ENCODE measurements at places on chromosomes 6 and 20.
A peak's percentile ranks its signal among the peaks of the same experiment; 100 is the strongest.

GRCh38 chr20:52078289-52078688 is 113.3 kb downstream of the ZFP64 start:
- no peaks in the 10 kb centered on the region for H3K27me3 ChIP-seq
- no peak overlapping the region for H3K4me3 ChIP-seq
- peaks cover 2% of the 10 kb centered on the region for H3K36me3 ChIP-seq
- H3K27ac ChIP-seq, result no peak overlapping the region
- no peak for DNase-seq

- no peak overlapping the region for H3K4me3 ChIP-seq
- peaks cover 30% of the 10 kb centered on the region for H3K27me3 ChIP-seq
- peaks cover 5% of the 10 kb centered on the region for H3K36me3 ChIP-seq
- peaks cover 4% of the 10 kb centered on the region for H3K4me1 ChIP-seq
- no peak overlapping the region for H3K27ac ChIP-seq
Measured at GRCh38 chr6:136370988-136371728, 81.5 kb upstream of the BCLAF1 start.

DNA sequence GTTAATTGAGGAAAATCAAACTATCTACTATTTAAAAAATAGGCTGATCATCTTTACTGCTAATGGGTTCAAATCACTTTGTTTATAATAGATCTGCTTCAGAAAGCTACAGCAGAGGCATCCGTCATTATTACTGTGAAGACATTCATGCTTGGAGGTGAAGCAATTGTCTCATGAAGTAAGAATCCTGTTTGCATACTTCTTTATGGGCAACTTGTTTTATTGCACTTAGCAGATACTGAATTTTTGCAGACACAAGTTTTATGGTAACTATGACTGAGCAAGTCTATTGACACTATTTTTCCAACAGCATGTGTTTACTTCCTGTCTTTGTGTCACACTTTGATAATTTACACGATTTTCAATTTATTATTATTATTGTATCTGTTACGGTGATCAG is 573.9 kb downstream of the RFPL4B start:
- H3K4me1 ChIP-seq, result no peaks in the 10 kb centered on the region
- no peak for DNase-seq

- DNase-seq, result no peak
- peak overlapping the region; percentile 68 for H3K27ac ChIP-seq
- peak overlapping the region; percentile 13 for H3K4me3 ChIP-seq
Measured at GRCh38 chr6:24960991-24961475, 25.3 kb upstream of the RIPOR2 start.

DNA sequence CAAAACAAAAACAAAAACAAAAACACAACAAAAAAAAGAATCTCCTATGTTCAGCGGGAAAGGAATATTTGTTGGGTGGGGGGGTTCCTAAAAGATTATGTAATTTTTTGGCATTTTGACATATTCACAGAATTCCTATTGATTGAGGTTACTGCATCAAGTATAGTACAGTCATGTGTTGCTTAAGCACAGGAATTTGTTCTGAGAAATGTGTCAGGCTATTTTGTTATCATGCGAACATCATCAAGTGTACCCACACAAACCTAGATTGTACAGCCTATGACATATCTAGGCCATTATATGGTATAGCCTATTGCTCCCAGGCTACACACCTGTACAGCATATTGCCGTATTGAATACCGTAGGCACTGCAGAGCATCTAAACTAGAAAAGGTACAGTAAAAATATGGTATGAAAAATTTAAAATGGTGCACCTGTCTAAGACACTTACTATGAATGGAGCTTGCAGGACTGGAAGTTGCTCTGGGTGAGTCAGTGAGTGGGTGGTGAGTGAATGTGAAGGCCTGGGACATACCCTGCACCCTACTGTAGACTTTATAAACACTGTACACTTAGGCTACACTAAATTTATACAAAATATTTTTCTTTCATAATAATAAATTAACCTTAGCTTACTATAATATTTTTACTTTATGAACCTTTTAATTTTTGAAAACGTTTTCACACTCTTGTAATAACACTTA is 110.6 kb downstream of the CDKAL1 start:
- DNase-seq, result no peak
- H3K4me3 ChIP-seq, result no peak overlapping the region
- H3K4me1 ChIP-seq, result peaks cover 7% of the 10 kb centered on the region
- H3K36me3 ChIP-seq, result peaks cover 11% of the 10 kb centered on the region

GRCh38 chr6:127120023-127120786 is 1.7 kb downstream of the RSPO3 start:
- H3K4me3 ChIP-seq, result peak overlapping the region; percentile 87
- DNase-seq, result no peak
- peaks cover 79% of the 10 kb centered on the region for H3K27me3 ChIP-seq
- no peak overlapping the region for H3K27ac ChIP-seq

GRCh38 chr6:169589293-169589692 is 112.5 kb downstream of the WDR27 start:
- no peaks in the 10 kb centered on the region for H3K36me3 ChIP-seq
- H3K27ac ChIP-seq, result peak overlapping the region; percentile 87

GRCh38 chr6:162560891-162561290 is 166.7 kb downstream of the PRKN start:
- DNase-seq, result no peak
- peaks cover 3% of the 10 kb centered on the region for H3K4me1 ChIP-seq
- no peak overlapping the region for H3K27ac ChIP-seq
- H3K36me3 ChIP-seq, result no peaks in the 10 kb centered on the region
- no peaks in the 10 kb centered on the region for H3K27me3 ChIP-seq
- no peak overlapping the region for H3K4me3 ChIP-seq

- no peak overlapping the region for H3K27ac ChIP-seq
- peaks cover 3% of the 10 kb centered on the region for H3K36me3 ChIP-seq
- peak overlapping the region; percentile 43 for H3K4me3 ChIP-seq
- peak; percentile 43 for DNase-seq
Measured at GRCh38 chr20:51220293-51220706, 197.4 kb upstream of the KCNG1 start.

- H3K4me3 ChIP-seq, result no peak overlapping the region
- DNase-seq, result no peak
- H3K27ac ChIP-seq, result peak overlapping the region; percentile 62
- peaks cover 7% of the 10 kb centered on the region for H3K36me3 ChIP-seq
Measured at GRCh38 chr20:35625584-35626385, 10.2 kb downstream of the SPAG4 start.

DNA sequence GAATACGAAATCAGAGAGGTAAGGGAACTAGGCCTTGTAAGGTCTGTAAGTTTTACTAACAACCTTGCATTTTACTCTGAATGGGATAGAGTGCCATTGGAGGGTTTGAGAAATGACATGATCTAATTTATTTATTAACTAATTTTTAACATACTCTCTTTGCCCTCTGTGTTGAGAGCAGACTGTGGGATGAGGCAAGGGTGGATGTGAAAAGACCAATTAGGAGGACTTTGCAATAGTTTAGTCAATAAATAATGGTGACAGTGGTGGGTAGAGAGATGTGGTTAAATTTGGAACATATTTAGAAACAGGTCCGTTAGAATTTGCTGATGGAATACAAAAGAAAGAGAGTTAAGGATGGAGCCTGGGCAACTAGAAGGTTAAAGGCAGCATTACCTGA is 60.0 kb downstream of the MKKS start:
- no peak for DNase-seq
- peaks cover 30% of the 10 kb centered on the region for H3K27me3 ChIP-seq
- H3K4me3 ChIP-seq, result no peak overlapping the region
- no peak overlapping the region for H3K27ac ChIP-seq

- H3K27me3 ChIP-seq, result no peaks in the 10 kb centered on the region
- H3K36me3 ChIP-seq, result peaks cover 5% of the 10 kb centered on the region
- H3K4me3 ChIP-seq, result no peak overlapping the region
Measured at GRCh38 chr6:4820704-4821276, 44.6 kb downstream of the CDYL start.

DNA sequence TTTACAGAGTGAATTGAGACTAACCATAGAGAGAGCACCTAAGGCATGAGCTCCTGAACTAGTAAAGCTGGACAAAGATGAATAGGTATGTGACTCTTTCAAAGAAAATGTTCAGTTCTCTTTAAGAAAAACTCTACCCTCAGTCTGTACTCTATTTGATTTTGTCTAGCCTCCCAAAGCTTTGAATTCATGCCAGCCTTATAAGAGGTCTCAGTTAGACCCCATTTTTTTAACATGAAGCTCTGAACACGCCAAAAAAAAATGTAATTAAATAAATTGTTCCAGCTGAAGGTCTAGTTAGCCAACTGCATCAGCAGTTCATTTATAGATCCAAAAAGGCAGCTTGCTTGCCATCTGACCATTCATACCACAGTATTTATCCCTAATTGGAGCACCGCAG is 71.6 kb downstream of the COL9A1 start:
- no peaks in the 10 kb centered on the region for H3K36me3 ChIP-seq
- no peak for DNase-seq
- no peak overlapping the region for H3K4me3 ChIP-seq
- H3K27ac ChIP-seq, result no peak overlapping the region
- no peaks in the 10 kb centered on the region for H3K4me1 ChIP-seq

- H3K4me3 ChIP-seq, result peak overlapping the region; percentile 77
- DNase-seq, result no peak
- no peaks in the 10 kb centered on the region for H3K36me3 ChIP-seq
- H3K4me1 ChIP-seq, result peaks cover 36% of the 10 kb centered on the region
Measured at GRCh38 chr6:137950581-137950980, 83.5 kb downstream of the TNFAIP3 start.

DNA sequence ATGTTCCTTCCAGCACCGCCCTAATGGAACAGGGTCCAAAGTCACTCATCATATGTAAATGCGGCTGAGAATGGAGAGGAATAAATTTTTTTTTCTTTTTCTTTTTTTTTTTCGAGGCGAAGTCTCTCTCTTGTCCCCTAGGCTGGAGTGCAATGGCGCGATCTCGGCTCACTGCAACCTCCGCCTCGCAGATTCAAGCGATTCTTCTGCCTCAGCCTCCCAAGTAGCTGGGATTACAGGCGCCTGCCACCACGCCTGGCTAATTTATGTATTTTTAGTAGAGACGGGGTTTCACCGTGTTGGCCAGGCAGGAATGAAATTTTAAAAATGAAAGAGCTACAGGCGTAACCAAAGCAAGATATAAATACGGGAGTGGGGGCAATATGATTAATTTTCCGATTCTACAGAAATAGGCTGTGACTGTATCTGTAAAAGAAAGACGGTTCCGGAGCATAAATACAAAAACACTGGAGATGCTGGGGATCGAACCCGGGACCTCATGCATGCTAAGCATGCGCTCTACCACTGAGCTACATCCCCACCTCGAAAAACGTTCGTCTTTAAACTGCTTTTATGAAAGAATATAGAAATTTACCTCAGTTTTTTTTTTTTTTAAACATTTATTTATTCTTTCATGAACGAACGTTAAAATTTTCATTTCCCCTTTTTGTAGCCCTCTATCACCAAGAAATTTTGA is 132.2 kb downstream of the GPX5 start:
- no peak for DNase-seq
- peaks cover 63% of the 10 kb centered on the region for H3K27me3 ChIP-seq
- peaks cover 9% of the 10 kb centered on the region for H3K4me1 ChIP-seq
- H3K27ac ChIP-seq, result peak overlapping the region; percentile 81
- peak overlapping the region; percentile 43 for H3K4me3 ChIP-seq

DNA sequence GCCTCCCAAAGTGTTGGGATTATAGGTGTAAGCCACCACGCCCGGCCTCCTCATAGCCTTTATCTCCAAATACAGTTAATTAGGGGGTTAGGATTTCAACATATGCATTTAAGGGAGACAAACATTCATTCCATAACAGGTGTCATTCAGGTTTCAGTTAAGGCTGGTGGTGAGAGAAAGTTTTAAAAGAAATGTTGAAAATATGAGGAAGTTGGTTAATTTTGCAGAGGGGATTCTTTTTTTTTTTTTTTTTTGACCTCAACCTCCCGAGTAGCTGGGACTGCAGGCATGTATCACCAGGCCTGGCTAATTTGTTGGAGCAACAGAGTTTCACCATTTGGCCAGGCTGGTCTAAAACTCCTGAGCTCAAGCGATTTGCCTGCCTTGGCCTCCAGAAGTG is 12.5 kb upstream of the EBF4 start:
- H3K27me3 ChIP-seq, result peaks cover 41% of the 10 kb centered on the region
- H3K27ac ChIP-seq, result no peak overlapping the region
- no peak overlapping the region for H3K4me3 ChIP-seq
- peaks cover 2% of the 10 kb centered on the region for H3K36me3 ChIP-seq
- no peaks in the 10 kb centered on the region for H3K4me1 ChIP-seq

DNA sequence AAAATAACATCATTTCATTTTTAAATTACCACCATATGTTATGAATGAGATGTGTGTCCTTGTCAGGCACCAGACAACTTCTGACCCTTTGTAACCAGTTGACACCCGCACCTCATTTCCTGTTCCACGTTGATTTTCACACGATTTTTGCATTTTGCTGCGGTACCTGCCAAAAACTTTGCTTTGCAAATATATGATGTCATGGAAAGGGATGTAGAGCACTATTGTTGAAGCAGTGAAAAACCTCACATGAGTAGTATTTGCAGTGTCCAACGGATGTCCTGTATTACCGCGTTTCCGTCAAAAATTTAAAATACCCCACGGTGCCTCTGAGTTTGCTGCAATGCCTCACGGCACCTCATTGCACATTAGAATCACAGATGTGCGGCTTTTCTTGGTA is 115.6 kb downstream of the MTHFD1L start:
- peaks cover 2% of the 10 kb centered on the region for H3K4me1 ChIP-seq
- H3K4me3 ChIP-seq, result no peak overlapping the region
- H3K27ac ChIP-seq, result no peak overlapping the region
- H3K36me3 ChIP-seq, result peaks cover 4% of the 10 kb centered on the region
- DNase-seq, result no peak

DNA sequence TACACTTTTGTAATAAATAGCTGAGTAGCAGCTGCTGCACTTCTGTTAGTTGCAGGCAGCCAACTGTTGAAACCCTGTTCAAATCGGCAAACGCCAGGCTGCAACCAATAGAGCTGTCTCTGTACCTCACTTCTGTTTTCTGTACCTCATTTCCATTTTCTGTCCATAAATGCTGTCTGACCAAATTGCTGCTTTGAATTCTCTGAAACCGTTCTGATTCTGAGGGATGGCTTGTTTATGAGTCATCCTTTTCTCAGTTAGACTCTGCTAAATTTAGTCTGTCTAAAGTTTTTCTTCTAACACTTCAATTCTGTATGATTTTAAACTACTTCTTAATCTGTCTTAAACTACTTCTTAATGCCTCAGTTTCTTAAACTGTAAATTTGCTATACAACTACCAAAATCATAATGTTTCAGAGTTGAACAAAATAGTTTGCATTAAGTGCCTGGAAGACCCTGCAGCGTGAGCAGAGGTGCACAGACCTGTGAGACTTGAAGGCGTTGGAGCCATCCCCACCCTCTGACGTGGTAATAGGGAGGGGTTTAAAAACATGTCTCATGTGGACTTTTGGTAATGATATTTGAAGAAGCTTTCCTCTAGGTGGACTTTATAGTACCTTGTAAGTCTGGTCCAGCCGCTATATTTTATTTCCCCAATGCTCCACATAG is 9.6 kb downstream of the BTNL2 start:
- no peak for DNase-seq
- H3K4me3 ChIP-seq, result no peak overlapping the region
- H3K27me3 ChIP-seq, result peaks cover 46% of the 10 kb centered on the region
